Thoracic aorta (tissue), 2 donors: ENCODE measurements at places on chromosomes 3 and 15. TPM values are rescaled to one million over a fixed set of nuclear protein-coding genes. Genes with fewer than 3 reads are reported as not detected.

The NRROS gene
- total RNA-seq: 17.9 TPM

The INKA1 gene
- total RNA-seq: 9.2 TPM

The MKRN2OS gene
- not detected for total RNA-seq

The AGTR1 gene
- total RNA-seq: 7.3 TPM

The EPB42 gene
- total RNA-seq: not detected

The FAM174B gene
- total RNA-seq: 6.1 TPM

The LRRC34 gene
- total RNA-seq: 4.5 TPM

The ALG1L2 gene
- total RNA-seq: not detected

The ZNF770 gene
- total RNA-seq: 13.7 TPM

The SLCO2A1 gene
- total RNA-seq: 115 TPM

The PLS1 gene
- total RNA-seq: 0.54 TPM

The TGM5 gene
- total RNA-seq: not detected

The C2CD4A gene
- 1.8 TPM for total RNA-seq

The PDZRN3 gene
- total RNA-seq: 140 TPM

The CFAP91 gene
- not detected for total RNA-seq

The EAF2 gene
- total RNA-seq: 3.7 TPM

DNA sequence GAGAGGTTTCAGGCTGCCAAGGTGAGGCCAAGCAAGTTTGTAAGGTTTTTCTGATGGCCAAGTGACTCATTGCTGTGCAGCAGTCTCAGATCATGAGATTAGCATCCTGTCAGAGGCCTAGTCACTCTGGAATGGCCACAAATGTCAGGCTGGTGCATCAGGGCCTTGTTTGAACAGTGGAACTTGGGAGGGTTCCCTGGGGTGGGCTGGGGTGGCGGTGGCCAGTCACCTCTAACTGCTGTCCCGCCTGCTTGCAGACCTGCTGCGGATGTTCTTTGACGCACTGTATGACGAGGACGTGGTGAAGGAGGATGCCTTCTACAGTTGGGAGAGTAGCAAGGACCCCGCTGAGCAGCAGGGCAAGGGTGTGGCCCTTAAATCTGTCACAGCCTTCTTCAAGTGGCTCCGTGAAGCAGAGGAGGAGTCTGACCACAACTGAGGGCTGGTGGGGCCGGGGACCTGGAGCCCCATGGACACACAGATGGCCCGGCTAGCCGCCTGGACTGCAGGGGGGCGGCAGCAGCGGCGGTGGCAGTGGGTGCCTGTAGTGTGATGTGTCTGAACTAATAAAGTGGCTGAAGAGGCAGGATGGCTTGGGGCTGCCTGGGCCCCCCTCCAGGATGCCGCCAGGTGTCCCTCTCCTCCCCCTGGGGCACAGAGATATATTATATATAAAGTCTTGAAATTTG is 2.8 kb upstream of the FAM131A start:
- DNase-seq: no peak

GRCh38 chr3:99544786-99545281 is 93.6 kb upstream of the COL8A1 start:
- DNase-seq: no peak

DNA sequence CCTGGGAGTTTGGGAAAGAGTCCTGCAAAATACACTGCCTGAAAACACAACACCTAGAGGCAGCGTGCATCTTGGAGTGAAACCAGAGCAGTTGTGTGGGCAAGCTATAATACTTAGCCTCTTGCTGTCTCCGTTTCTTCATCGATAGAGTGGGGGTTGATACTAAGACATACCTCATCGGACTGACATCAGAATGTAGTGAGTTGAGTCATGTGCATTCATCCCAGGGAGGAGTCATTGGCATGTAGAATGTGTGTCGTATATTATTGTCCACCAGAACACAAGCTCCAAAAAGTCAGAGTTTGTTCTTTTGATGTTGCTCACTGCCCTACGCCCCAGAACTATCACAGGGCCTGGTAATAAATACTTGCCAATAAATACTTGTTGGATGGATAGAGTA is 4.3 kb downstream of the SNTN start:
- DNase-seq: no peak

DNA sequence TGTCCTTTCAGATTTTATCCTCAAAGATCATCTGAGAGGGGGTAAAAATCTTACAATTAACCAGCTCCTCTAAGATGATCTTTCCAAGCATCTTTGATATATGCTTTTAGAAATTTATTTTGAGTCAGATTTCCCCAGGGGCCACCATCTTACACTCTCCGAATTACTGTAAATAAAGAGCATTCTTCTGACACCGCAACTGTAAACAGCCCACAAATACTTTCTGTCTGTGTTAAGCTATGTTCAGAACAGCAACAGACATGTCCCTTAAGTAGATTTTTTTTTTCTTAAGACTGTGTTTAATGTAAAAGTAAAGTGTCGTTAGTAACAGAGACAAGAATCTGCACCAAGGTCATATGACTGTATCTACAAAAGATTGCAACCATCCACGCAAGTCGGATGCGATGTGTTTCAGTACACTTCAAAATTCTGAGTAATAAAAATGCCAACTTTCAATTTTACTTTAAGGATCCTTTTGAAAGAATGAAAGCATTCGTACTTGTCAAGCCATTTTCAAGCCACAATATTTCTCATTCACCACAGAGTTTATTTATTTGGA is 159.0 kb upstream of the KCNH8 start:
- DNase-seq: no peak

DNA sequence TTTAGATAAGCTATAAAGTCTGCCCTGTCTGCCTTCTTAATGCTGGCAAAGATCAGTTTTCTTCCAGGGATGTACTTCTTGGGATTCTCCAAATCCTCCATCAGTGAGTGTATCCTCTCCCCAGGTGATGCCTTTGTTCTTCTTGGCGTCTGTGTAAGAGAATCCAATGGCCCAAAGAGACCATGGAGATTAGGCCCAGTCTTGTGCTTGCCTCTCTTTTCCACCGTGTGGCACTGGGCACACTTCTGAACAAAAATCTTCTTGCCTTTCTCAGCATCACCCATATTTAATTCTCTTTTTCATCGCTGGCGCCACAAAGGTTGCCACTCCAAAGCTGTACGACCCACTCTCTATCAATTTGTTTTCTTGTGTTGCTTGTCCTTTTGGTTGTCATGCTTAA is 32.2 kb upstream of the TAMM41 start:
- no peak for DNase-seq

DNA sequence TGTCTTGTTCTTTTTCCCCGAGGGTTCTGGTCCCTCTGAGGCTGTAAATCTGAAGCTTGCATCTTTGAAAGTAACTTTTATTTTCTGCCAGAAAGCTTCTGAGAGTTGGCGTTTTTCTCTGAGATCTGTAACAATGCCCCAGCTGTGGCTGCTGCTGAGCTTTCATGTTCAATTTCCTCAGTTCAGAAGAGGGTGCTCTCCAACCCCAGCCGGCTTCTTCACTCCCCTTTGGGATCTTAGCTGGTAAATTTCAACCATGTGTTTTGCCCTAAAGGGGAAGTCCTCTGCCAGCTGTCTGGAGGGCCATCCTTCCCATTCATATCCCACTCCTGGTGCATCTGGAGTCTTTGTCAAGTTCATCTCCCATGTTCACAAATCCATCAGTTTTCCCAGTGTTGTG is 18.3 kb upstream of the CFAP100 start:
- no peak for DNase-seq

- DNase-seq: no peak
Measured at GRCh38 chr3:98599647-98600411, 6.4 kb upstream of the CPOX start.

- DNase-seq: no peak
Measured at GRCh38 chr15:99155961-99156443, 51.1 kb downstream of the SYNM start.

DNA sequence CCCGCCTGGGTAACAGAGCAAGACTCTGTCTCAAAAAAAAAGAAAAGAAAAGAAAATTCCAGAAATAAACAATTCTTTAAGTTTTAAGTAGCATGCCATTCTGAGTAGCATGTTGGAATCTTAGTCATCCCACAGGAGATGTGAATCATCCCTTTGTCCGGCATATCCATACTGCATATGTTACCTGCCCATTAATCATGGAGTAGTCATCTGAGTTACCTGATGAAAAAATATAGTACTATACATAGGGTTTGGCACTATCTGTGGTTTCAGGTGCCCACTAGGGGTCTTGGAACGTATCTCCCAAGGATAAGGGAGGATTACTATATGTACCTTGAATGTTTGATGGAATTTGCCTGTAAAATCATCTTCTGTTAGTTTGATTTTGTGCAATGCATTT is 6.3 kb upstream of the CCR4 start:
- DNase-seq: no peak

- DNase-seq: no peak
Measured at GRCh38 chr3:114127517-114127916, 51.3 kb downstream of the DRD3 start.

GRCh38 chr3:53230789-53231188 is 25.0 kb downstream of the TKT start:
- no peak for DNase-seq

- DNase-seq: no peak
Measured at GRCh38 chr15:71273731-71274447, 158.6 kb downstream of the THSD4 start.

DNA sequence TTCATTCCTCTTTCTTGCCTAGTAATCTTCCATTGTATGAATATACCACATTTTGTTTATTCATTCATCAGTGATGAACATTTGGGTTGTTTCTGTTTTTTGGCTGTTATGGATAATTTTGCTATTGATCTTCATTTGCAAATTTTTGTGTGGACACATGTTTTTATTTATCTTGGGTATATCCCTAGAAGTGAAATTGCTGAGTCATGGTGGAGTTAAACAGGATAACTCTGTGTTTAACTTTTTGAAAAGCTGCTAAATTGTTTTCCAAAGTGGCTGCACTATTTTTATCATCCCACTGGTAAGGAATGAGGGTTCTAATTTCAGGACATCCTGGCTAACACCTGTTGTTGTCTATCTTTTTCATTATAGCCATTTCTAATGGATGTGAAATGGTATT is 74.6 kb upstream of the ARL6 start:
- no peak for DNase-seq

DNA sequence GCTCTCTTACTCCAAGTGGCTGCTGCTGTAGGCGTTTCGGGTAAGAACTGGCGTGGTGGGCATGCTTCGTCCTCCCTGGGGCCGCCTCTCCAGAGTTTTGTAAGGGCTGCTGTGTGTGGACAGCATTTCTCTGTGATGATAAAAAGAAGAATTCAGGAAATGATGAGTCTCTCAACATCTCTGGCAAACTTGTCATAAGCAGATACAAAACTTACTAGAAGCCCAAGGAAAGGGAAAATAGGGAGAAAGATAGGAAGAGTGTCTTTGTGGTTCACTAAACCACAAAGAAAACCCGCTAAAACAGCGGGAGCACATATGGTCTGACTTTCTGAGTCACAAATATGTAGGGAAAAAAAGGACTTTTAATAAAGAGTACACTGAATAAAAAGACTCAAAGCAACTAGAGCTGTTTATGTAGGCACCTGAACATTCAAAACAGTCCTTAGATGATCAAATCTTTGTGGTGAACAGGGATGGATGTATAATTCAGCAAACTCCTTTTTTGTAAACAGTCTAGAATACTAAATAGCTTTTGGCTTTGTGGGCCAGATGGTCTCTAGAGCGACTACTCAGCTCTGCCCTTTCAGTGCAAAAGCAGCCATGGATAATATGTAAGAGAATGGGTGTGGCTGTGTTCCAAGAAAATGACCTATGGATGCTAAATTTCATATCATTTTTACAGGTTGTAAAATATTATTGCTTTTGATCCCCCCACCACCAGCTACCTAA is 60.4 kb upstream of the LMOD3 start:
- DNase-seq: no peak

DNA sequence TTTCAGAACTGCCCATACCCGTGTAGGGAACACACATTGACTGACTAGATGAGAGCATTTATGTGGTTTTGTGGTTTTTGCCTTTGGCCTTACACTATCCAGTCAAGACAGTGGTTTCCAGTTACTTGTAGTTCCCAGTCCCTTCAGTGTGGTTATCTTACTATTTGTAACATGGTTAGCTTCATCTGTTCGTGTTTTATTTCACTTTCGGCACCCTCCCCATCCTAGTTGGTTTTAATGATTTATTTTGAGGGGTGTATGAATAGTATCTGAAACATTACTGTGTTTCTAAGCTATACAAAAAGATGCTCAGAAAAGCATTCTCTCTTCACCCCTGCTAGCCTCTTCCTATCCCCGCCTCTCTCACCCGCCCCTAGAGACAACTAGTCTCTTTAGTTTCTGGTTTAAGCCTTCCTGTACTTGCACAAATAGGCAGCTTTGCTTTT is 14.1 kb downstream of the LYSMD4 start:
- no peak for DNase-seq

- no peak for DNase-seq
Measured at GRCh38 chr3:102714567-102714966, 279.8 kb downstream of the ZPLD1 start.

DNA sequence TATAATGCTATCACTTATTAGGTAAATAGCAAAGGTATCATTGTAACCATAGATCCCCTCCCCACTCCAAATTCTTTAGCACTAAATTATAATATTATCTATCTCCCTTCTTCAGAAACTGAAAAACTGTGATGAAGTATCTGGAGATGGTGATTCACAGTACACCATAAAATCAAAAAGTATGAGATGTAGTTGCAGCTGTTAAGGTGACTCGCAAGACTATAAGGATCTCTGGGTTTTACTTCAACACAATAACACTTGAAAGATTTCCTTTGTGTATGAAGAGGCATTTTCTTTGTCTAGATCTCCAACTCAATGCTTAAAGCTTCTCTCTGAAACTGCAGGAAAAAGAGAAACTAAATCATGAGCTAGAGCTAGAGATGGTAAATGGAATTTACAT is 46.9 kb downstream of the IFT57 start:
- no peak for DNase-seq

GRCh38 chr15:86620641-86621349 is 541.1 kb downstream of the AGBL1 start:
- no peak for DNase-seq

- DNase-seq: no peak
Measured at GRCh38 chr3:196140224-196140623, 58.3 kb upstream of the TFRC start.

DNA sequence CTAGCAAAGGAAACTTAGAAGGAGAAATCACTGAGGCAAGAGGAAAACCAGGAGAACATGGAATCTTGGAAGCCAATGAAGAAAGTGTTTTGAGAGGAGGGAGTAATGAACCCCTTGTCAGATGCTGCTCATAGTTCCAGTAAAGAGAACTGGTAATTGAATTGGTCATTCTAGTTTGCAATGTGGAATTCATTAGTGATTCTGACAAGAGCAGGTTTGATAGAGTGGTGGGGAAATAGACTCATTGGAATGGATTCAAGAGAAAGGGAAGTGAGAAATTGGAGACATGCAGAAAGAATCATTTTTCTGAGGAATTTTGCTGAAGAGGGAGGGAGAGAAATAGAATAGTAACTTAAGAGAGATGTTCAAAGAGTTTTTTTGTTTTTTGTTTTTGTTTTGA is 21.0 kb downstream of the GLCE start:
- DNase-seq: no peak

- no peak for DNase-seq
Measured at GRCh38 chr3:150710097-150710496, 6.4 kb upstream of the ERICH6 start.

- no peak for DNase-seq
Measured at GRCh38 chr3:171688002-171688401, 122.3 kb downstream of the PLD1 start.

GRCh38 chr3:50442945-50443579 is 60.4 kb downstream of the CACNA2D2 start:
- DNase-seq: no peak

- DNase-seq: no peak
Measured at GRCh38 chr3:27095553-27096222, 273.5 kb downstream of the NEK10 start.
